Amygdala (tissue), 56 donors: ENCODE measurements at places on chromosomes 4 and X.
A peak's percentile ranks its signal among the peaks of the same experiment; 100 is the strongest.

DNA sequence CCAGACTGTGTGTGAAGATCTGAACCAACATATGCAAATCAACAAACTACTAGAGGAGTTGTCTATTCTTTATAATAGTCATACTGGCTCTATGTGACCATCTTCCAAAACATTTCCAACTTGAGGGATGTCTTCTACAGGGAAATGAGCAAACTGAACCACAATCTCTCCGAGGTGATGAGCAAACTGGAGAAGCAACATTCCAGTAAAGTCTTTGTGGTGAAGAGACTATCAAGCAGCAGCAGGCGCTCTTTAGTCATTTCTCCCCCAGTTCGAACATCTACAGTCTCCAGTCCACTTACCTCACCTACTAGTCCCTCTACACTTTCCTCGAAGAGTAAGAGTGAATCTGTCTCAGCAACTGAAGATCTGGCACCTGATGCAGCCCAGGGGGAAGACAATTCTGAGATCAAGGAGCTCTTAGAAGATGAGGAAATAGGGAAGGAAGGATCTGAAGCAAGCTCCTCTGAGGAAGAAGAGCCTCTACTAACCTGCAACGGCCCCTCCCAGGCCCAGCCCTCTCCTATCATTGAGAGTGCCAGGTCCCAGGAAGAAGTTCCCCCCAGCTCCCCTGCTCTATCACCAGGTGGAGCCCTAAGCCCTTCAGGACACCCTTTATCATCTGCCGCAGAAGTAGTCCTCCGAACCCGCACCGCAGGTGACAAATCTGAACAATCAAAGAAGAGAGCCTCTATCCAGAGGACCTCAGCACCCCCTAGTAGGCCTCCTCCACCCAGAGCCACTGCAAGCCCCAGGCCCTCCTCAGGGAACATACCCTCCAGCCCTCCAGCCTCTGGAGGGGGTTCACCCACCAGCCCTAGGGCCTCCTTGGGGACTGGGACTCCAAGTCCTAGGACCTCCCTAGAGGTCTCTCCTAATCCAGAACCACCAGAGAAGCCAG is 98.1 kb downstream of the HNRNPD start:
- no peak for DNase-seq

GRCh38 chrX:2497961-2498780 is 2.6 kb downstream of the DHRSX start:
- no peak for DNase-seq

DNA sequence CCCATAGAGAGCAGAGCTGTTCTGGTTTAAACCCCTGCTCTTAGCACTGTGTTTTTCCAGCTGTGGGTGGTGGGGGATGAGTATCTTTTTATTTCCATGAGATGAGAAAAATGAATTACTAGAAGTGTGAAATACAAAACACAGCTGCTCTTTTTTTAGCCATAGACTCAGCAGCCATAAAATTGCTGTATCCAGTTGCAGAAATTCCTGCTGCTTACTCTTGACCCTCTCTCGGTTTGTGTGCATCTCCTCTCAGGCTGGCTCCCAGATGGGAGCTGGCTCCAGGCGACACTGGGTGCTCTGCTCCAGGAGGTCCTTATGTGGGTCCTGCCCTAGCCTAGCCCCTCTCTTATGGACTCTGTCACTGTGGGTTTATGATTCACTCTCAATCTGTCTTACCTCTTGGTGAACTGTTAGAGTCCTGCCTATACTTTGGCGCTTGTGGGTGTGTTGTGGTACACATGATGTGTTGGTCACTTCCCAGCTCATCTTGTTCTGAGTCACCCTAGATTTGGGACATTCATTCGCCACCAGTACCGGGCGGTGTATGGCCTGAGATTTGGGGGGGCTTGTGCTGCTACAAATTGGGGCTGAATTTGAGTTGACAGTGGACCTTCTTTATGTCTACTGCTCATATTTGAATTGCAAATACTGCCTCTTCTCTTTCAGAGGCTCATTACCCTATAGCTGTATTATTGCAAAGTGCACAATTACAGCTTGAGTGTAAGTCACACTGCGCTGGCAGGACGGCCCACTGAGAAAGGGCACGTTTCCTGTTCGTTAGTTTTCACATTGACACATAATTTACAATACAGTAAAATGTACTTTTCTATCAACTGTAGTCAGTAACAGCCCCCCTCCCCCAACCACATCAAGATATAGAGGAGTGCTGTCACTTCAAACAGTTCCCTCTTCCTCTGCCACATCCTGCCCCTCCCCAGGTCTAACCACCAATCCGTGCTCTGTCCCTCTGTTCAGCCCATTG is 46.9 kb upstream of the MSANTD1 start:
- DNase-seq, result no peak

- DNase-seq, result no peak
These were observed 71.6 kb downstream of the FAM114A1 start for GRCh38 chr4:38939165-38939564.

GRCh38 chr4:73800206-73800605 is 36.3 kb upstream of the CXCL6 start:
- no peak for DNase-seq

GRCh38 chr4:10781805-10782204 is 97.2 kb upstream of the CLNK start:
- DNase-seq, result no peak

DNA sequence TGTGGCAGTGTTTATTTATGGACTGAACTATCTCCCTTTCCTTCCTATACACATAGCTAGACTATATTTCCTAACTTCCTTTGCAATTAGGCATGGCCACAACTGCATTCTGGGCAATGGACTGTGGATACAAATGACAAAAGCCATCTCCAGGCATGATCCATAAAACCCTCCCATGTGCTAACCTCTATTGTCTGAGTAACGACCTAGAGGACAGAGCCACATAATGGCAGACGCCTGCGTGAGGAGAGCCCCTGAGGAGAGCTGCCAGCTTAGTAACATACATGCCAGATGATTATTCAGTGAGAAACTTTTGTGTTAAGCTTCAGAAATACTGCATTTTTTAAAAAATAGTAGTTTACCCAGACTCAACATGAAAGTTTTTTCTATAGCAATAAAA is 142.9 kb downstream of the ADGRA3 start:
- no peak for DNase-seq

DNA sequence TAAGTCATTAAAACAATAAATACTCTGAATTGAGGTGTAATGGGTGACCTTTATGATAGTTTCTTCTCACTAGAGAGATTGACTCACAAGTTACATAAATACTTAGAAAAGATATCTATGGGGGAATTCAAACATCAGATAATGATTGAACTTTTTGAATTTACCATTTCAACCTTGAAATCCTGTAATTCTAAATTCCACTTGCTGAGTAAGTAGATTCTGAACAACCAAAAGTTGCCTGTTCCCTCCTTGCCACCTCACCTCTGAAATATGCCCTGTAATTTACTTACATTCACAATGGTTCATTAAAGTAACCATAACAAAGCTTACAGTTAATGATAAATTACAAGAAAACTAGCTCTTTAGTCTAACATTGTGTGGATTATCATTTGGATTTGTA is 43.3 kb upstream of the SLC39A8 start:
- no peak for DNase-seq

DNA sequence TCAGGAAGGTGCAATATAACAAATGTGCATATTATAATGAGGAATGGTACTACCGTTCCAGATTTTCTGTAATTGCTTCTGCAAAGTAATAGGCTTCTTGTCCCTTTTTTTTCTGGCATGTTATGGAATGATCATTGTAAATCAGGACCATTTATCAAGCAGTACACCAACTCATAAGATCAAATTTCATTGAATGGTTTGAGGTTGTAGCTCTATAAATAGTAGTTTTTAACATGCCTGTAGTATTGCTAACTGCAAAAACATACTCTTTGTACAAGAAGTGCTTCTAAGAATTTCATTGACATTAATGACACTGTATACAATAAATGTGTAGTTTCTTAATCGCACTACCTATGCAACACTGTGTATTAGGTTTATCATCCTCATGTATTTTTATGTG is 12.6 kb downstream of the IBSP start:
- no peak for DNase-seq

GRCh38 chrX:150504397-150505182 is 63.8 kb upstream of the MTM1 start:
- DNase-seq, result peak; percentile 9

DNA sequence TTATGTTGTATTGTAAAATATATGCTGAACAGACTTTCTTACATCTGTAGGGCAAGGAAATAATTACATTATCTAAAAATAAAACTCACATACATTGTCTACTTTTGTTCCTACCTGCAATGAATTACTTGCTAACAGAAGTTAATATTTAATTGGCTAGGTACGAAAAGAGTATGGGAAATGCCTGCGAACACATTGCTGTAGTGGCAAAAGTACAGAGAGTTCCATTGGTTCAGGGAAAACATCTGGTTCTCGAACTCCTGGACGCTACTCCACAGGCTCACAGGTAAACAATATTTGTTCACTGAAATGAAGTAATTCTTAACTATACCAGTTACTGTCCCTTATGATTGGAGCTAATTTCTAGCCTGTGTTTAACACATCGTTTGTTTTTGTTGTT is 837.4 kb downstream of the ADGRL3 start:
- no peak for DNase-seq

DNA sequence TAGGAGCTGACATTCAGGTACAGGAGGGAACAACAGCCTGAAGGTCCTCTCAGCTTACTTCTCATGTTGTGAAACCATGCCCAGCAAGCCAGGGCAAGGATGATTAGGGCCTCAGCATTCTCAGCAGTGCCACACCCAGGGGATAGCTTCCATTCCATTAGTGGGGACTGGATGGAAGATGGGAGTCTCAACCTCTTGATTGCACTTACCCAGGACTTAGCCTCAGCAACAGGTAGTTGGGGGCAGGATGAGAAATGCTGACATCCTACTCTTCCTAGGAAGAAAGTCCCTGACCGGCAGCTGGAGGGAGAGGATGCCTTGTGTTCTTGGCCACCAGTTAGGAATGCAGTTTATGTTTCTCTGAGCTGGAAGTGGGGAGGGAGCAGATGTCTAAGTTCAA is 8.8 kb upstream of the BEX3 start:
- no peak for DNase-seq
